ENCODE measurements at places on chromosomes 3 and 15.

DNA sequence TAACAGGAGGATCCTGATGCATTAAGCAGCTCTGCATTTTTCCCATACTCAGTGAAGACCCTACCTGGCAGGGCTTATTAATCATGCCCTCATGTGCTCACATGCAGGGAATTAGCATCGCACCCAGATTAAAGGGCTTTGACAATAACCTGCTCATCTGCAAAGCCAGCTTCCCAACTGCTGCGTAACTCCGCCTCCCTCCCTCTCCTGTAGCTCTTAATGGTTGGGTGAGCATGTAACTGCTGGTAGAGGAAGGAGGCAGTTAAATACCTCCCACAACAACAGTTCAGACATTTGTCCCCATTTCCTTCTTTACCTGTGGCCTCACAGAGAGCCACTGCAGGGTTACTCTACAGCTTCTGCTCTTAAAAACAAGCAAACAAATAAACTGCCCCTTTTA is 203.6 kb upstream of the WNT5A start:
- no peak for DNase-seq

DNA sequence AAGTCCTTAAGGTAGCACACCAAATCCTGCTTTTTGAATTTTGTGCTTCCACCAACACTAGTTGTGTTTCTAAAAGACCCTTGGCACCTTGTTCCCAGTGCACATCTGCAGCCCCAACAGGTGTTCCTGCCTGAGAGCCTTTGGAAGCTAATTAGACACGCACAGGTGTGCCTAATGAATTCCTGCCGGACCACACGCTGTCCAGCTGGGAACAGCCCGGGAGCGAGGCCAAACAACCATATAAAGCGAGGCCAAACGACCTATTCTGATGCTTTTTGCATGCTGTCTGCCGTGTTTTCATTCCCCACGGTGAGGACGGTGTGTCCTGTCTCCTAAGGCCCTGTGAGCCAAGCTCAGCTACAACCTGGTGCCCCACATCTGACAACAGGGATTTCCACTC is 99.5 kb downstream of the ATG7 start:
- no peak for DNase-seq

- DNase-seq, result no peak
These were observed 210.9 kb downstream of the ZIC1 start for GRCh38 chr3:147619921-147620560.

DNA sequence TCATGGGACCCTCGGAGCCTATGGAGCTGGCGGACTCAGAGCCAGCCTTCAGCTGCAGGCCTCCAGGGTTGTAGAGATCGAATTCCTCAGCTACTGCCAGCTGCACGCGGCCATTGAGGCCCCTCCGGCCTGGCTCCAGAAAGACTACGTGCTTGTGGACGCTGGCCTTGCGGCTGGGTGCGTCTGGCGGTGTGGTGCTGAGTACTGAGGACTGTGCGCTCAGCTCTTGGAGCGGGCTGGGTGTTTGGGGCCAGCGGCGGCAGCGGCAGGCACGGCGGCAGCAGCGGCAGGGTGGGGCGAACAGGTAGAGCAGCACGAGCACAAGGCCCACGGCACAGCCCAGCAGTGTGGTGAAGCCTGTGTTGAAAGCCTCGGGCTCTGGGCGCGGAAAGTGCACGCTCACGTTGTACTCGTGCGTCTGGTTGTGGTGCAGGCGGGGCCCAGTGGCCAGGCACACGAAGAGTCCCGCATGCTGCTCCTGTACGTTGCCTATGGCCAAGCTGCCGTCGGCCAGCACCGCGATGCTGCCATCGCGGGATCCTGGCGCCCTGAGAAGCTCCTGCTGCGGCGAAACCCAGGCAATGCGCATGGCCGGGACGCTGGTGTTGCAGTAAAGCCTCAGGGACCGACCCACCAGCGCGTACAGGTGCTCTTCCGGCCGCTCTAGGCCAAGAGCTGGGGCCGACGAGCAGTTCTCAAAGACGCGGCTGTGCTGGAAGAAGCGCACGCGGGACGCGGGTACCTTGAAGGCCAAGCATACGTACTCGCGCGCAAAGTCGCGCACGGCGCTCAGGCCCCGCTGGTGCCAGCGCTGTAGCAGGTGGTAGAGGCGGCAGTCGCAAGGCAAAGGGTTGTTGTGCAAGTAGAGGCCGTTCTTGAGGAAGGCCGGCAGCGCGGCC is 1.3 kb downstream of the AMIGO3 start:
- no peak for DNase-seq

GRCh38 chr15:67134871-67135492 is 69.6 kb downstream of the SMAD3 start:
- no peak for DNase-seq

- DNase-seq, result no peak
These were observed 56.4 kb downstream of the SPTSSB start for GRCh38 chr3:161314836-161315395.

GRCh38 chr15:36331531-36332275 is 247.7 kb upstream of the CDIN1 start:
- DNase-seq, result no peak

GRCh38 chr3:197027896-197028727 is 1.5 kb downstream of the MELTF start:
- no peak for DNase-seq

- no peak for DNase-seq
These were observed 33.3 kb downstream of the PTPN23 start for GRCh38 chr3:47414161-47414564.

DNA sequence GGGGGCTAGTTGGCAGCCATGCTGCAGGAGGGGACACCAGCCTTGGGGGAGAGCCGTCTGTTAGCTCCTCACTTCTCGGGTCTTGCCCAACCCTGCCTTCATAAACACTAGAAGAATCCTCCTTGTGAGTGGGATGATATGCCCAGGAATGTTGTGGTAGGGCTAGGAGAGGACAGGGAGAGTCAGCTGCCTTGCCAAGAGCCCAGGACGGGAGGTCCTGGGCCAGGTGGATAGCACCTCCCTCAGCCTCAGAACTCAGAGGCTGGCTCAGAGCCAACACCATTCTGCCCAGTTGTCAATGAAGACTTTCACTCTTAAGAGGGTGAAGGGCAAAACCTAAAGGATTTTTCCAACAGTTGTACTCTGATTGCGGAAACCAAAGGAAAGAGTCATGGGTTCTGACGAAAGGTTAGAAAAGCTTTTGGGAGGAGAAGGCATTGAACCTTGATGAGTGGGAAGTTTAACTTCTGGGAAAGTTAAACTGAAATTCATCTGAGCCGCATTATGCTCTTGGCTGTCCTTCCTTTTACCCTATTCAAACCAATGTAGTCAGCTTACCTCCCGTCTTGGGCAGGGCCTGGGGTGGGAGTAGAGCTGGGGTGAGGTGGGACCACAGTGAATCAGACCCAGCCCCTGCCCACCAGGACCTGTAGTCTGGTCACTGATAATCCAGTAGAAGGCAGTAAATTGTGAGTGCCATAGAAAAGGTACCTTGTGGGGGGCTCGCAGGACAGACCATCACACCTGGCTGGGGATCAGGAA is 81.9 kb downstream of the FAM43A start:
- DNase-seq, result no peak

DNA sequence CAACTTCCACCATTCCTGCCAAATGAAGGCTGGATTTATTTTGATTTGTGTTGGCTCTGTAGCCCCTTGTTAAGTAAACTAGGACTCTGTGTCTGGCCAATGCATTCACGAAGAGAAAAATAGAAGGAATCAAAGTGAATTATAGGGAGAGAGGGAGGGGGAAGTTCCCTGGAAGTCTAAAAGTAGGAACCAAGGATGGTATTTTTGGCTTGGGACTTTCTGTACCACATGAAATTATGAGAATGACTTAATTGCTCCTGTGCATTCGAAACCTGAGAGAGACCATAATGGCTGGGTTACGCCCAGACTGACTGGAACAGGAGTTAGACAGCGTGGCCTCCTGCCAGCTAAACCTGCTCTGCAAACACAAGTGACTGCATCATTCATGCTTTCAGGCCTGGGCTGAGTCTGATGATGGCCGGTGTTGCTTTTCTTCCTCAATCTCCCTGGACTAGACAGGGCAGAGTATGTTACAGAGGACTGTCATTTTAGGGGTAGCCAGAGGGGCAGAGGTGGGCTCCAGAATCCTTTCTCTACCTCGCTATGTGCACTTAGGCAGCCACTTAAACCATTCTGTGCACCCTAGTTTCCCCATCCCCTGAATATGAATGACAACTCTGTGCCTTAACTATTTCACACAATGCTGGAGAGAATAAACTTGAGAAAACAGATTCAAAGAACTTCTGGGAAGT is 58.9 kb downstream of the MYO1E start:
- no peak for DNase-seq

DNA sequence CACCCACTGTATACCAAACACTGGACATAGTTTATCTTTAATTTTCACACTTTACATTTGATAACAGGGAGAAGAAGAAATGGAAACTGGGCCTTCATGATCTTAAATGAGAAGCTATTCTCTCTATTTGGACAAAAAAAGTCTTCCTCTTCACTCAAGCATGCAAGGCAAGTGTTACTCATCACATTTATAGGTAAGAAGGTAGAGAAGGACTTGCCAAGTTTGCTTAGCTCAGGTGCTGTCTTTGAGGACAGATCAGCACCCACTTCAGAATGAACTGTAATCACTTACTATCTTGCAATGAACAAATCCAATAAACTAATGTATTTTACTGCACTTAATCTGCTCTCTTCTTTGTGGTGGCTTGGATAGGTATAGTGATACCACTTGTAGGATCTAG is 1.1 kb upstream of the MYH15 start:
- DNase-seq, result no peak

GRCh38 chr3:5898106-5898505 is 710.6 kb downstream of the EDEM1 start:
- DNase-seq, result no peak

DNA sequence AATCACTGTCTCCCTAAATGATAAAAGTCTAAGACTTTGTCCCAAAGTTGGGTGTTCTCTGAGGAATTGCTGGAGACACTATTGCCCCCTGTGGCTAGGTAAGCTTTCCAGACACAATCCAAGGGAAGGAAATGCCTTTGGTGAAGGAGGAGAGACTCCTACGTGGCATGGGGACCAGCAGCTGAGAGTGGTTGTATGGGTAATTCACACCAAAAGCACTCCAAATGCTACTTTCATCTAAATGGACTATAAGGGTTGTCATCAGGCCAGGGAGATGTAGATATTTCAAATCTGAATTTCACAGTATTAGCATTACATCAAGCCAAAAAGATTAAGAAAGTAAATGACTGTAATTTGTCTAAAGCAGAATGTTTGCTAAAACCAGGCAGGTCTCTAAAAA is 400.8 kb upstream of the THBS1 start:
- no peak for DNase-seq

All from NCI-H460 (cell line).